ENCODE measurements at places on chromosomes 13 and 19.

- no peak for DNase-seq
These were observed 1256.6 kb upstream of the ATXN8OS start for GRCh38 chr13:68851026-68851425.

DNA sequence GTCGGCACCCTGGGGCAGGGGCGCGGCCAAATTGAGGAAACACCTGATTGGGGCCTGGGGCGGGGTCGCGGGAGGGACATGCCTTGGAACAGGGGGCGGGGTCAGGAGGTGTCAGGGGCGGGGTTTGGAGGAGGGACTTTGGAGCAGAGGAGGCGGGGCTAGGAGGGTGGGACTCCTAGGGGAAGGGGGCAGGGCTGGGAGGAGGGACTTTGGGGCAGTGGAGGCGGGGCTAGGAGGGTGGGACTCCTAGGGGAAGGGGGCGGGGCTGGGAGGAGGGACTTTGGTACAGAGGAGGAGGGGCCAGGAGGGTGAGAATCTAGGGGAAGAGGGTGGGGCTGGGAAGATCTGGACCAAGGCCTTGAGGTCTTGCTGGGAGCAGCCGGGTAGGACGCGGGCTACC is 21.9 kb downstream of the GRIN2D start:
- DNase-seq, result peak; percentile 48

GRCh38 chr19:17243830-17244617 is 1.7 kb downstream of the NR2F6 start:
- no peak for DNase-seq

- peak; percentile 19 for DNase-seq
These were observed 6.7 kb upstream of the ZNF761 start for GRCh38 chr19:53424968-53425597.

DNA sequence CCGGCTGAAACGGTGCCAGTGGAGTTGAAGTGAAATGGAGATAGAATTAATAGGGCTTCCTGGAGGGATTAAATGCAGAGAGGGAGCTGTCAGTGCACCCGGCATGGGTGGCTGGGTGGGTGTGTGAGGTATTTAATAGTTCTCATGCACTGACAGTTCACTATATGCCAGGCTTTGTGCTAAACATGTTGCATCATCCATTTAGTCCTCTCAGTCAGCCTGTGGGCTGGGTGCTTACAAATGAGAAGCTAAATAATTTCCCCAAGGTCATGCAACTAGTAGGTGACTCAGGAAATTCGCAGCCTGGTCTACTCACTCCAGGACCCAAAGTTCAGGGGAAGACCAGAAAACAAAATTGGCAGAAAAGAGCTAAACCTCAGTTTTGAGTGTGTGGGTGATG is 63.5 kb upstream of the SPATA13 start:
- no peak for DNase-seq

DNA sequence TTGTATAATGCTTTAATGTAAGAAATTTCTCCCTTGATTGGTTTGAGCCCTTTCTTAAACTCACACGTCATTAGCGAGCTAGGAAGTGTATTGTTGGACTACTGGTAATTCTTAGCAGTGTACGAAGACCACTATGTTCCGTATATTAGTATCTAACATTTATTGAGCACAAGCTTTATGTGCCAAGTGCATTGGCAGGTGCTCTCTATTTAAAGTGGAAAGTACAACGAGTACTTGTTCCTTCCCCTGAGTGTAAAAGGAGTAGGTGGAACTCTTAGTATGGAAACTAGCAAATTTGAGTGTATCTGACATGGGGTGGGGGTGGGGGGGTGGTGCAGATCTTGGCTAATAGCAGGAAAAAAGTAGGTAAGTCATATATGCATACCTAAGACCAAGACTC is 594.7 kb downstream of the FGF9 start:
- no peak for DNase-seq
